Muscle of leg (tissue), 16 donors: ENCODE measurements at places on chromosomes 5 and 9.
A peak's percentile ranks its signal among the peaks of the same experiment; 100 is the strongest.

GRCh38 chr5:206406-206805 is 11.5 kb downstream of the CCDC127 start:
- DNase-seq = no peak

- DNase-seq = no peak
These were observed 211.9 kb downstream of the ACTL7B start for GRCh38 chr9:108643731-108644510.

DNA sequence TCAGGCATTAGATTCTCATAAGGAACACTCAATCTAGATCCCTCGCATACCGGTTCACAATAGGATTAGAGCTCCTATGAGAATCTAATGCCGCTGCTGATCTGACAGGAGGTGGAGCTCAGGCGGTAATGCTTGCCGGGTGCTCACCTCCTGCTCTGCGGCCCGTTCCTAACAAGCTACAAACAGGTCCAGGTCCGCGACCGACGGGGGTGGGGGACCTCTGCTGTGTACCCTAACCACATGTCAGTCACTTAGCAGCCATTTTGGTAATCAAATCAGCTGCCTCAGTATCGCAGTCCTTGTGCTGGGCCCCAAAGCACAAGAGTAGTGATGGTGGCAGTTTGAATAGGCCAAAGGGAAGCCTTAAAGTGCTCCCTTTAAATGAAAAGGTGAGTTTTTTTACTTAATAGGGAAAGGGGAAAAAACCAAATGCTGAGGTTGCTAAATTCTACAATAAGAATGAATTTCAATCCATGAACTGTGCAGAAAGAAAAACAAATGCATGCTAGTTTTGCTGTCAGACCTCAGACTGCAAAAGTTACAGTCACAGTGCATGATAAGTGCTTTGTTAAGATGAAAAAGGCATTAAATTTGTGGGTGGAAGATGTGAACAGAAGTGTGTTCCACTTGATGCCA is 67.0 kb upstream of the TNPO1 start:
- DNase-seq = no peak

DNA sequence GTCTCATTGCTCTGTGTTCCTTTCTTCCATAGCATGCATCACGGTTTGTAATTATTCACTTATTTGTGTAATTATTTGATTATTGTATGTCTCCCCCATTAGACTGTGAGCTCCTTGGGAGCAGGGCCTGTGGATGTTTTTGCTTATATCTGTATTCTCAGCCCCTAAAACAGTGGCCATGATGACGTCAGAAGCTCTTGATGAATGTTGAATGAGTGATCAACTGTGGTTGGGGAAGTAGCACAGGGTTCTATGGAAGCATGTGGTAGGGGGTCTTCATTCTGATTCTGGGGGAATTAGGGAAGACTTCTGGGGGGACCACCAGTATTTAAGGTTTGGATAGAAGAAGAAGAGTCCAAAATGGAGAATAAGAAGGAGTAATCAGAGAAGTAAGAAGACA is 6.0 kb downstream of the DNAI1 start:
- no peak for DNase-seq

DNA sequence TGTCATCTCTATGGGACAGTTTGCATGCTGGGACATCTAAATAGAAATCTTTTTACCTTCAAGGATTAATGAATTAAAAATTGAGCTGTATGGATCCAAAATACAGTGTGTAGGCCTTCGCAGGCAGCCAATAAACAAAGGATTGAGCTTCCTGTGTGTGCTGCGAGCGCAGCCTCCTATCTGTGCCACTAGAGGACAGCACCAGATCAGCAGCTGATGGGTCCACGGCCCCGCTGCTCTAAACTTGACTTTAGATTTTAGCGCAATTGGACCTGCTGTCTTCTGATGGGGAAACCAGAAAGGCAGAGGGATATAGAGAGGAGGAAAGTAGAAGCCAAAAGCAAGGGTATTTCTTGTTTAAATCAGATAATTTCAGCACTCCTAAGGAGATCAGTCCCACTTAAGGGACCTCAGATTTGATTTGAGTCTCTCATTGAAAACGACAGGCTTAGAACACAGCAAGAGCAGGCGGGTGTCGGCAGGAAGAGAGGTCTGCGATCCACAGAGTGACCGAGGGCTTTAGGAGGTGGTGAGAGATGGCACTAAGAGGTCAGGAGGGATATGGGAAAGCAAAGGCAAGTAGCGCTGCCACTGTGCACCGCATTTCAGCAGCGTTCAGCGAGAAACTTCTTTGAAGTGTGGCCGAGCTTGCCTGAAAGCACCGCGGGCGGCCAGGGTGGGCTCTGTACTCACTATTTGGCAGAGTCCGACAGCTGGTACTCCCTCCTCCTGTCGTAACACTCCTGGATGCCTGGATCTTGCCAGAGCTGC is 214.3 kb downstream of the GNA14 start:
- peak; percentile 86 for DNase-seq

DNA sequence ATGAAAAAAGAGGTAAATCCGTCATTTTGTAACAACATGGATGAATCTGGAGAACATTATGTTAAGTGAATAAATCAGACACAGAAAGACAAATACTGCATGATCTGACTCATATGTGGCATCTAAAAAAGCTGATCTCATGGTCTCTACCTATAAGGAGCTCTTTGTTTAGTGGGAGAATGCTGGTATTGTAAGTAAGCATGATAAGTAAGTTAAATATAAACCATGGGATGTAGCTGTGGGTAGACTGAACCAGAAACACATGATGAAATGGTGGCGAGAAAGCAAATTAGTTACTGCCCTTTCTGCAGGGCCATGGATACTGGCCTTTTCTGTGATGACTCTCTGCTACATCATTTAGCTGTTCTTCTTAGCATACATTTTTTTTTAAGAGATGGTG is 66.4 kb upstream of the RUSC2 start:
- DNase-seq = no peak

- no peak for DNase-seq
These were observed 58.0 kb downstream of the LPAR1 start for GRCh38 chr9:110980261-110980660.

DNA sequence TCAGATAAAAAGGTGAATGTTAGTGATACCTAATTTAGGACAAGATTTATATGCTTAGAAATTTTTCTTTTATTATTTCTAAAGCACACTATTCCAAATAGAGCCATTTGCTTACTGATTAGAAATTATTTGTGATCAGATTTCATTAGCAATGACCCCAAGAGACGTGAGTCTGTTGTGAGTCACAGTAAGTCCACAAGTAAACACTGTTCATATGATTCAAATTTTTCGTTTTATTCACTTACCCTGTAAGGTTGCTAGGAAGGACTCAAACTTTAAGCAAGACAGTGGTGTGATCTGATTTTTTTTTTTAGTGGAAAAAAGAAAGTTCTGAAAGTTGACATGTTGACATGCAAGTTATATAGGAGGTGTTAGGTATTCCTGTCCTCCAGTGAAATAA is 1.2 kb downstream of the CARD6 start:
- DNase-seq = no peak

- peak; percentile 67 for DNase-seq
These were observed 59.5 kb downstream of the COL27A1 start for GRCh38 chr9:114214686-114215414.

GRCh38 chr5:55668356-55668755 is 43.8 kb downstream of the SLC38A9 start:
- no peak for DNase-seq

DNA sequence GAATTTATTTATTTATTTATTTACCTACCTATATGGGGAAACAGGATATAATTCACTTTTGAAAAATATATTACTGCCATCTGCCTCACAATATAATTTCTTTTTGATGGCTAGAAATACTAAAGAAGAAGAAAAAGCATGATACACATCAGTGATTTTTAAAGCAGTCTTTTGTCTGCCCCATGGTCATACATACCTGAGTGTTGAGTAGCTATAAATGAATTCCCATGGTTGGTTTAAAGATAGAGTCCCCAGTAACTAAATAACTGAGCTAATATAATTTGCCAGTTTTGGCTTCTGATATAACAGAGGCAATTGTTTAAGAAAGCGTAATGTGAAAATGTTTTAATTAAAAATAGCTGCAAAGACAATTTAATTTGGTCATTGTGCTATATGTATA is 447.8 kb downstream of the PDE4D start:
- DNase-seq = no peak

DNA sequence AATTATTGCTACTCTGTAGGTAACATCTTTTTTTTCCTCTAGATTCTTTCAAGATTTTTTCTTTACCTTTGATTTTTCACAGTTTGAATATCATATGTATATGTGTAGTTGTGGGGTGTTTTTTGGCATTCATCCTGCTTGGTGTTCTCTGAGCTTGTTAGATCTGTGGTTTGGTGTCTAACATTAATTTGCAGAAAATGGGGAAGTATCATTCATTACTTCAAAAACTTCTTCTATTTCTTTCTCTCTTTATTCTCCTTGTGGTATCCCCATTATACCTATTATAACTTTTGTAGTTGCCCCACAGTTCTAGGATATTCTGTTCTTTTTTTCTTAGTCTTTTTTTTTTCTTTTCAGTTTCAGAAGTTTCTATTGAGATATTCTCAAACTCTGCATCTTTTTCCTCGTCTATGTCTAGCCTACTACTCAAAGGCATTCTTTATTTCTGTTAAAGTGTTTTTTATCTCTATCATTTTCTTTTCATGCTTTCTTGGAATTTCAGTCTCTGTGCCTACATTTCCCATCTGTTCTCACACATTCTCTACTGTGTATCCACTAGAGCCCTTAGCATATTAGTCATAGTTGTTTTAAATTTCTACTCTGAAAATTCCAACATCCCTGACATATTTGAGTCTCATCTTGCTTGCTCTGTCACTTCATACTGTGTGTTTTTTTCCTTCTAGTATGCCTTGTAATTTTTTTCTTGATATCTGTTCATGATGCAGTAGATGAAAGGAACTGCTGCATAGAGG is 60.1 kb upstream of the GNA14 start:
- DNase-seq = no peak

DNA sequence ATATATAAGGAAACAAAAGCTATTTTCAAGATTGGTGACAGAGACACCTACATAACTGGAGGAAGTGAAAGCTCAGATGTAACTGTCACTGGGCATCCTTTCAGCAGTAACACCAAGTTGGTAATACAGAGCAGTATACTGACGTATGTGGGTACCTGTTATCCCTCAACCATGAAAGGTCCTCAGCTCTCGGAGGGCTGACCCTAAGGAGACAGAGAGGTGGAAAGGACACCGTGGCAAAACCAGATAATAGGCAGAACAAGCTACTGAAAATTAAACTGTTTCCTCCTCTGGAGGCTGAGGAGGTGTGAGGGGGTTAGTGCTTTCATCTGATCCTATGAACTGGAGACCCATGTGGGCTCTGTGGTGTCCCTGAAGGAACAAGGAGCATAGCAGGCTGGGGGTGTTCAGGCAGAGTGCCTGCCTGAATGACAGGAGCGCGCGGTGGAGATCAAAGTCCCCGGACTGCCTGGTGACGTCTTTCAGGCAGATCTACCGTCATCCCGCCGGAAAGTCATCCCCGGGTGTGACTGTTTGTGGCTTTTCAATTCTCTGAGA is 130.2 kb upstream of the FSTL4 start:
- no peak for DNase-seq

DNA sequence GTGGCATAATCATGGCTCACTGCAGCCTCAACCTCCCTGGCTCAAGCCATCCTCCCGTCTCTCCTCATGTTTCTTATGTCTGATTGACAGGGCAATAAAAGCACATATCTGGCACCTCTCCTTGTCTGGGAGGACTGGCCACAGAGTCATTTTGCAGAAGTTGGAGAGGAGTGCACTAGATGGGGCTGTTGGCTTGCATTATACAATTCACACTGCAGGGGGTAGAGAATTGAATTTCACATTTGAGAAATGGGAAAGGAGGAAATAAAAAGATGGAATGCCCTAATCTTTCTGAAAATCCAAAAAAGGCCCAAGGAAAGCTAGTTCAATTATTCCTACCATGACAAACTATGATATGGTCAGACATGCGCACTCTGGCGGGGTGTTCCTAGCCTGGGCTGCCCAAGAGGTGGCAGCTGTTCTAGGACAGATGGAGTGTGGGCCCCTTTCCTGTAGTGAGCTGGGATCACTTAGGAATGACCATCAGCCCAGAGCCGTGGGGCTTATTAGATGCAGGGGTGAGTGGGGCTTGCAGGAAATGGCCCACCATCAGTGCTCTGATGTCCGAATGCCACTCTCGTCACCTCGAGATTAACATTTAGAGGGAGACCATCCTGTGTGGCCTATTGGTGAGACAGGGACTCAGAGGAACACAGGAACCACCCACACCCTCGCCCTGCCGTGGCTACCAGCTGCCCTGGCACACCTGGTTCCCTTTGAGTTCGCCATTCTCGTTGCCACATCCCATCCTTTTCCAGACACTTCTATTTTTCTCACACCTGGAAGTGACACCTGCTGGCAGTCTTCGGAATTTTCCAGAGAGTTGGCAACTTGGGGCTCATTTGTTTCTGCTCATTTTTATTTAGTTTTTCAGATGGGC is 21.8 kb upstream of the ANKRD18A start:
- DNase-seq = peak; percentile 41

GRCh38 chr5:59521476-59521875 is 372.1 kb downstream of the PDE4D start:
- no peak for DNase-seq

GRCh38 chr9:95778957-95779356 is 96.5 kb upstream of the ERCC6L2 start:
- DNase-seq = peak; percentile 43

GRCh38 chr5:93422652-93423280 is 158.3 kb downstream of the NR2F1-AS1 start:
- no peak for DNase-seq

DNA sequence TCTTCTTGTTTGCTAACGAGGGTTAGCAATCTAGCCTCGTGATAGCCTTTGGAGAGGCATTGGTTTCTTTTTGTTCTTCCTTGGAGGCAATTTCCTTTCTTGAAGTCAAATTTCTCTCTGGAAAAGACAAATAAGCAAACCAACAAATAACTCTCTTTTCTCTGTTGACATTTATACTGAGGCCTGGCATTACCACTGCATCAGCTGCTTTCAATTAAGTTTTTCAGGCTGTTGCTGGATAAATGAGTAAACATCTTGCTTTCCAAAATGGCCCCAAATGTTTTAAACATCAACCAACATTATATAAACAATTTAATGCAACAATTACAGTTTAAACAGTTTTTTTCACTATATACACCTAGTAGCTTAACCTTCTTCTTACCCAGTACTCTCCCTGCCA is 264.4 kb downstream of the HTR1A start:
- peak; percentile 3 for DNase-seq

GRCh38 chr9:129458663-129459546 is 162.0 kb downstream of the C9orf50 start:
- peak; percentile 76 for DNase-seq

DNA sequence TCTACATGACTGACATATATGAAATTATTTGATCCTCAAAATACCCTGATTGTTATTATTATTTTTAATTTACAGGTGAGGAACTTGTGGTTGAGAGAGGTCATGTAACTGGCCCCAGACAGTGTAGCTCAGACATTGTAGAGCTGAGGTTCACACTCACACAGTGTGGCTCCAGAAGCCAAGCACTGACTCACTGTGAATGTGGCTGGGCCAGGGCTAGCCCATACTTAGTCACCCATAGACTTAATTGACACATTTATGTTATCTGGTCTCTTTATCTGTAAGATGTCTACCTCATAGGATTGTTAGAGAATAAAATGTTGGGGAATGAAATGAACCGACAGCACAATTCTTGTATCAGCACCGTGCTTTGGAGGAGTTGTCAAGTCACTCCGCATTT is 24.9 kb upstream of the CCDC112 start:
- no peak for DNase-seq
